ENCODE measurements at places on chromosomes 3 and 15.

DNA sequence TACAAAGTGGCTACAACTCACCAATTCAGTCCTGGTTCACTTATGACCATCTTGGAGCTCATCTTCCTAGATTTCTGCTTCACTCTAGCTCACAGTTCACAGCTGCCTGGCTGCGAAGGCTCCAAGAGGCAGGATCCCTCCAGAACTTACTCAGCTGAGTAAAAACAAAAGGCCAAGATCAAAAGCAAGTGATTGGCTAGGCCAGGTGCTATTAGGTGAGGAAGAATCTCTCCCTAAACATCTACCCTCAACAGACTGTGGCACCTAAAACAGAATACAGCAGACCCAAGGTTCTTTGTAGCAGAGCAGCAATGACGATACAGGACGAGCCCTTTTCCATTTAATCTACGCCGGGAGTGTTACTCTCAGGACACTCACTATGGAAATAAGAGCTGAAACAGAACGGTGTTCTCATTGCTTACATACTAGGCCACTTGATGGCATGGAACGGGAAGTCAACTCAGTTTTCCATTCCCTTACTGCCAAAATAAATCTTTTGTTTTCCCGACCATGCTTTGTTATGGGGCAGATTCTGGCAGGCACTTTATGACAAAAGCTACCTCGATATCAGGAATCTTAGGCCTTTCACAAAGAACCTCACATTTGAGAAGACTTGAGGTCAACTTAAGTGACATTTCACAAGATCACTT is 901 bp downstream of the ICE2 start:
- DNase-seq = no peak

GRCh38 chr3:37545479-37545878 is 316.2 kb upstream of the CTDSPL start:
- DNase-seq = no peak

DNA sequence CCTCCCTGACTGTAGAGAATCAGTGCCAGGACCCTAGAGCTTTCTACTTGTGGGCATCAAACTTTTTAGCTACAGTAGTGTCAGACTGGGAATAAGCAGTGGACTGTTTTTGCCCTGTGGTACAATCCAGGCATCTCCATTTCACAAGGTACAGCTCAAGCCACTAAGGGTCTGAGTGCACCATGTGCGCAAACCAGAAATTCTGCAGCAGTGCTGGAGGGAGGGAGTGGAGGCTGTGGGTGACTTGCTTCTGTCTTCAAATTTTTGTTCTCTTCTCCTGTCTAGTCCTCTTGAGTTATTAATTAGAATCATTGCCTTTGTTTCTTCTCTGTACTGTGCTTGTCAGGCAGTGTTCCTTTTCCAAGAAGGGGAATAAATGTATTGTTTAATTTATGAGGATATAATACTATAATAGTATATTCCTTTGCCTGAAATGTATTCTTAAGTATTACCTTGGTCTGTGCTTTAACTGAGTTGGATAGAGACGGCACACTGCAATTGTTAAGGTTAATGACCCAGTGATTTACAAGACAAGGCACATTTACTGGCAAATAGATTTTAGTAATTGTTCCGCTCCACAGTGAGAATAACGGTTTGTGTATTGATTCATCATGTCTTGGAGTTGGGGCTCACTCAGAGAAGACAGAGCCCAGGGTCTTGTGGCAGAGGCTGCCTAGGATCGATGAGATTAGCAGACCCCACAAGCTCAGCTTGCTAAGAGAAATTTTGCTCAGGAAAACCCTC is 390.6 kb upstream of the CFAP20DC start:
- DNase-seq = no peak

DNA sequence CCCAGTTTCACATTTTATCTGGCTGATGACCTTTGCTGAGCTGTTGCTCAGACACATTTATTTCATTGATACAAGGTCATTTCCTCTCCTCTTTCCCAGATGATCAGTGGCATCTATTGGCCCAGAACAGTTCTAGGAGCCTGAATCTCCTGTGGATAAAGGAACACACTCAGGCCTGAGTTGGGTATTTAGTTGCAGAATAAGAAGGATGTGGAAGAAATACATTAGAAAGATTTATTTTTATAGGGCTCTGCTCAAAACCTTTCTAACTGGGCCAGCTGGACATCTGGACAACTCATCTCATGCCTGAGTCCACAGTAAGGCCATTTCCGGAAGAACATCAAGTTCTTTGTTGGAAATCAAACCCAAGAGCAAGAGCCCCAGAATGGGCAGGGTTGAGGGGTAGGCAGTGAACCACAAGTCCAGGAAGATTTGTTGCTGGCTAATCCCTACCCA is 19.7 kb upstream of the MFGE8 start:
- no peak for DNase-seq

DNA sequence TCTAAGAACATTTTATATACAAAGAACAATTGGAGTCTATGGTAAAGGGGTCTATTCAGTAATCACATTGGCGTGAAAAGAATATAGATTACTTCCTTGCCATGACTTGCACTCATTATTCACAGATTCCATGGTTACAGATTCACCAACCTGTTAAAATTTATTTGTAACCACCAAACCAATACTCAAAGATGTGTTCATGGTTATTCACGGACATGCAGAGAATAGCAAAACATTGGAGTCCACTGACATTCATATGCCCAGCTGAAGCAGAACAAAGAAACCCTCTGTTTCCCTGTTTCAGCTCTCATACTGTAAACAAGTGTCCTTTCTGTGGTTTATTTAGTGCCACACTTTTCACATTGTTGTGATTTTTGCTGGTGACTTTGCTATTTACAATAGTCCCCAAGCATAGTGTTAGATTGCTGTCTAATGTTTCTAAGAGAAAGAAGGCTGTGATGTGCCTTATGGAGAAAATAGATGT is 185.8 kb upstream of the TTC14 start:
- no peak for DNase-seq

GRCh38 chr3:101781166-101781565 is 2.2 kb downstream of the NXPE3 start:
- no peak for DNase-seq

DNA sequence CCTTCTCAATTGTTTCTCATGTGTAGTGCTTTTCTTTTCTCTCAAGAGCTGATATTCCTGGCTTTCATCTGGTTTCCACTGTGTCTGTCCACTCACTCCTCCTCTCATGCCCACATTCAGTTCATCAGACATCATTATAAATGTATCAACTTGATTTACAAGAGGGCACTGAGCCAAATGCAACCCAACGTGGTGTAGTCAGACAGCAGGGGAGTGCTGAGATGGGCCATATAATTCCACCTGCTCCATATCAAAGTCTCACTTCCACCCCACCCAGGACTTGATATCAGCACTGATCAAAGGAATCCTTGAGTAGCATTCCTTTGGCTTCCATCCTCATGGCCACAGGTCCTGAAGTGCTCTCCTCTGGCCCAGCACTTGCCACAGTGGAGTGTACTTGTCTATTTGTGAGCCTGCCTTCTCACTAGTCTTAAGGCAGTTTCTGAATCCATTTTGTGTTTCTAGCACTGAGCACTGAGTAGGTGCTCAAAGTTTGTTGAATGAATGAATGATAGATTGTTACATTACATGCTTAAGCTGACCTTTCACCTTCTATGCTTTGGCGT is 252.8 kb downstream of the CLSTN2 start:
- no peak for DNase-seq

- no peak for DNase-seq
Measured at GRCh38 chr3:30683769-30684168, 77.4 kb downstream of the TGFBR2 start.

DNA sequence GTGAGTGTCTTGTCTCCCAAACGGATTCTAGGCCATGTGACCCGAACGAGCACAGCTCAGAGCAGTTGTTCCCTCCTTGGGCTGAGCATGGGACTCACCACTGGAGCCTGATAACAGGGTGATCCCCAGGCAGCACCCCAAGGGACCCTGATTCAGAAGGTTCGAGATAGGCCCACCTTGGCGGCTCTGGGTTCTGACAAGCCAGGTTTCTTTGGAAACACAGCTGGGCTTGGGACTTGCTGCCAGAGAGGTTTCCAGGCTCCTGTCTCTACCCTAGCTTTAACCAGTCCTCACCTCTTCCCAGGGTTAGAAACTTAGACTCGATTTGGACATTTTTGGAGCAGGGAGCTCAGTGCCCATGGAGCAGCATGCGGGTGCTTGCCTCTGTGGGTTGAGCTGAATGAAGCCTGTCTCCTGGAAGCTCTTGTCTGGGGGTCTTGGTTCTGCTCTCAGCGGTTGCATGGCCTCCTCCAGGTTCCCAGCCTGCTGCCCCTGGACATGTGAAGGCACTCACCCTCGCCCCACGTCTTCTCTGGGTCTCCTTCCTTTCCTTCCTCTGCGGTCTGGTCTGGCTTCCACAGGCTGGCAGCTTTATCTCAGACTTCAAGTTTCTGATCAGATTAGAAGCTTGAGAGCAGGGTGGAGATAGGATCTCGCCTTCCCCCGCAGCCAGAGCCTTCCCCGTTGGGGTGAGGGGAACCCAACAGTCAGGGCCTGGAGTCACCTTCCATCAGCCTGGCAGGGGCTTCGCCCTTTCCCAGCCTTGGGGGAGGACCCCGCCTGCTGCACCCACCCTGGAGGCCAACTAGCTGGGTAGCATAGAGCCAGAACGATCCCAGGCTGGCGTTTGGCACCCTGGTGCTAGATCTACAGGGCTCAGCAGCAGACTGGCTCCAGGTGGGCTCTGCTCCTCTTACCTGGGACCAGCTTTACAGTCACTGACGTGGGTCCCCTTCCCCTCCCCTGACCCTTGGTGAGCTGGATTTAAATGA is 21.0 kb downstream of the PAQR5 start:
- no peak for DNase-seq

GRCh38 chr15:30979457-30979856 is 12.0 kb downstream of the MTMR10 start:
- no peak for DNase-seq

DNA sequence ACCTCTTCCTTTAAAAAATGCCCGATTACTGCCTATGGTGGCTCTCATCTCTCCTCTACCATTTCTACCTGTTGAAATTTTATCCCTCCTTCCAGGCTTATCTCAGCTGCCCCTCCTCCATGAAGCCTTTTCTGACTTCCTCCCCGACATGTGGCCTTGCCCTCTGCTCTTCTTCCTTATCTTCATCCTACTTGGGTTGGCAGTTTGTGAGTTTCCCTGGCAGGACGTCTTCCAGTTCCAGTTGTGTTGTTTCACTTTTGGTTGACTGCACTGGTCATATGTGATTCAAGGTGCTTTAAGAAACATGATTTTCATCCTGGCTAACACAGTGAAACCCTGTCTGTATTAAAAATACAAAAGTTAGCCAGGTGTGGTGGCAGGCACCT is 4.4 kb downstream of the DLL4 start:
- DNase-seq = no peak

DNA sequence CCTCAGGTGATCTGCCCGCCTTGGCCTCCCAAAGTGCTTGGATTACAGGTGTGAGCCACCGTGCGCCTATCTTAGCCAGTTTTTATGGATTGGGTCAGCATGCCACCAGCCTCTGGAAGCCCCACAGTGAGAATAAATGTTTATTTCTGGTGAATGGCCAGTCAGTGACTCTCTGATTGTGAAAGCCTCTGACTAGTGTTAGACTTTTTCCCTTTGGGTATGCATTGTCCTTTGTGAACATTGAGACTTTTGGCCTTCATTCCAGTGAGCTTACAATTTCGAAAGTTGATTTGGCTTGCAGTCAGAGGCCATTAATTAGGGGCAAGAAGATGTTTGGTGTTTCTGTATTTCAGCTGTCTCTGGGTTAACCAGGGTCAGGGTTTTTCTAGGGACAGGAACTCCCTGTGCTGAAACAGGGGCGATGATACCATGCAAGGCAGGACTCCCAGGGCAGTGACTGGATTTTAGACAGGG is 274.5 kb upstream of the C2CD4B start:
- DNase-seq = no peak

GRCh38 chr3:7787871-7788828 is 713.5 kb upstream of the LMCD1 start:
- DNase-seq = no peak

GRCh38 chr3:134753999-134754742 is 40.9 kb upstream of the EPHB1 start:
- no peak for DNase-seq

DNA sequence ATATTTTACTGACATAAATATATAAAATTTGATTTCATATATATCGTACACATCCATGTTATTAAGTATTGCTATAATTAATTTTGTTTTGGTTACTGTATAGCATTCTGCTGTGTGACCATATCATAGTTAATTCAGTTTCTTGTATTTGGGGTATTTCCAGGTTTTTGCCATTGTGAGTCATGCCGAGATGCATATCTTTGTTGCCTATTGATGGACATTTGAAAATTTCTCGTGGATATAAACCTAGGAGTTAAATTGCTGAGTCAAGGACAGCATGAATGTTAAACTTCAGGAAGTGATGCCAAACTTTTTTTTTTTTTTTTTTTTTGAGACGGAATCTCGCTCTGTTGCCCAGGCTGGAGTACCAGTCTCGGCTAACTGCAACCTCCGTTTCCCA is 33.7 kb upstream of the GPR171 start:
- DNase-seq = no peak

DNA sequence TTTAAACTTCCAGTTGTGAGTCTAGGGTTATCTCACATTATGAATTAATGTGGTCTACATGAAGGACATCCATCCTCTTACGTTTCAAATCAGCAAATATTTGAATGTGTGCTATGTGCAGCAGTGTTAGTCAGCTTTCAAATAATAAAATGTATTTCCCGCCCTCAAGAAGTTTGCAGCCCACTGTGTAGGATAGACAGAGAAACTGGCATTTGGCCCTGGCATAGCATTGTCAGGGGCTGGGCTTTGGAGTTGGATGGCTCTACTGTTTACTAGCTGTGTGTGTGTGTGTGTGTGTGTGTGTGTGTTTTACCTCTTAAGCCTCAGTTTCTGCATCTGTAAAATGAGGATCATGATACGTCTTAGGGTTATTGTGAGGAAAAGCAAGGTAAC is 400.5 kb upstream of the C2CD4B start:
- no peak for DNase-seq

GRCh38 chr15:50758712-50759205 is 6.7 kb downstream of the SPPL2A start:
- DNase-seq = no peak
